Frontal cortex (tissue), 4 donors: ENCODE measurements at places on chromosomes 4 and X.

DNA sequence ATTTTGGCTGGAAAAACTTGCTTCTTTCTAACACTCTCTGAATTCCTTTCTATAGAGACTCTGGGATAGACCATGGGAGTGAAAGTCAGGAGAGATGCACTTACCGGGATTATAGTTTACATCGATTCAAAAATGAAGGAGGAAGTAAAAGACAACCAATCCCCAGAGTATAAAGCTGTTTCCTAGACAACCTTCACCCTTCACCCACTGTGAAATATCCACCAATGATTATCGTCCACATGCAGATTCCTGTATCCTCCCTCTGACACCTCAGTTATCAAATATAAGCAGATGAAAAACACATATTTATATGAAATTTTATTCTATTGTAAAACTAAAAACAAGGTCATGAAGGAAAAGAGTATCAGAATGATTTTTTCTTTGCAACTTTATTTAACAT, 258.8 kb upstream of the GK2 start:
- no peak for DNase-seq

GRCh38 chr4:79906303-79906702, 166.7 kb downstream of the ANTXR2 start:
- DNase-seq = no peak

DNA sequence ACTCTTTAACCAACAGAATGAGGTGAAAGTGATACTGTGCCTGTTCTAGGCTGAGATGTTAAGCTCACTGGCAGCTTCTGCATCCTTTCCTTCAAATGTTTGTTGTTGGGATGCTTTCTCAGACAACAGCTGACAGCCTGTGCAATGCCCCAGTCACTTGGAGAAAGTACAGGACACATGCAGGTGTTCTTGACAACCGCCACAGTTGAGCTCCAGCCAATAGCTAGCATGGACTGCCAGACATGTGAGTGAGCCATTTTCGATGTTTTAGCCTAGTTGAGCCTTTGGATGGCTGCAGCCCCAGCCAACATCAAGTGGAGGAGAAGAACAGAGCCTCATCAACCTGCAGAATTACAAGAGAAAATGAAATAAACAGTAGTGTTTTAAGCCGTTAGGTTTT, 94.1 kb upstream of the PPP3CA start:
- no peak for DNase-seq

DNA sequence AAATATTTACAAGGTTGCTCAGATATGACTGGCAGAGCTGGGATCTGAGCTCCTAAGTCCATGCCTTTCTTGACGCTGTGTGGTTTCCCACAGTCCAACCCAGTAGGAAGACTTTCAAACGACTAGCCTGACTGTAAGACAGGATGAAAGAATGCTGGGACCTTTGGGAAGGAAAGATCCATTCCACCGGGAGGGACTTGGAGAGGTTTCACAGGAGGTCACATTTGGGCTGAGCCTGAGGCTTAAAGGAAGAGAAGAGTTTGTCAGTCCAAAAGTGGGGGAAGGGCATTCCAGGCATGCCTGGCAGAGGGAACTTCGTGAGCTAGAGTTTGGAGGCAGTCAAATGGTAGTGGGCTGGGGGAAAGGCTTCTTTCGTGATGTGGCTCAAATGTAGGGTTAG, 1.5 kb downstream of the STARD8 start:
- no peak for DNase-seq

DNA sequence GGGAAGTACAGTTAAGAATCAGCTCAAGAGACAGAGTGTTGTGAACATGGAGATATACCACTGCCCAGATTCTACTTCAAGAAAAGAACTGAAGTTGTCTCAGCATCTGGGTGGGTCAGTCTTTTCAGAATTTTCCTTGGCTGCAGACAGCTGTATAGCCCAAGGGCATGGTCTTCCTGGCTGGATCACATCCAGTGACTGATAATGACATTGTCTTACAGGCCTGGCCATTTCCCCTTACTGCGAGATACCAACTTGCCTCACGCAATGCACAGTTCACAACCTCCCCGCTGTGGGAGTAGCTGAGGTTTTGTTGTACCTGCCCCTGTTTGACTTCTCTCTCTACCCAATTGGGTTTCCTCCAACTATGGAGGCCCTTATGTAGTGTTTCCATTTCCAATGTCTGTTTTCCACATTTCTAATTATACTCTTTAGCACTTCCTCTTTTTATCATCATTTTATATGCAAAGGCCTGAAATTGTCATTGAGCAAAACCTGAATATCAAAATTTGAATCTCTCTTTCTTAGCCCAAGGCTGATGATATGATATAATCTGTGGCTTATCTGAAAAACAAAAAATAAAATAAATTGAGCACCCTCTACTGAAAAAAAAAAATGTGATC, 209.1 kb downstream of the NAF1 start:
- no peak for DNase-seq
